ENCODE measurements at places on chromosomes 12 and 14.

GRCh38 chr12:94149781-94150239, 1.4 kb downstream of the PLXNC1 start:
- DNase-seq: no peak

GRCh38 chr12:1656902-1657301, 27.9 kb downstream of the WNT5B start:
- DNase-seq: no peak

- DNase-seq: no peak
Measured at GRCh38 chr14:85867450-85867849, 337.5 kb downstream of the FLRT2 start.

- no peak for DNase-seq
Measured at GRCh38 chr14:59261334-59261733, 72.9 kb downstream of the DAAM1 start.
